Suprapubic skin (tissue), 4 donors: ENCODE measurements at places on chromosomes 5 and 9. TPM values are rescaled to one million over a fixed set of nuclear protein-coding genes. Genes with fewer than 3 reads are reported as not detected.

DNA sequence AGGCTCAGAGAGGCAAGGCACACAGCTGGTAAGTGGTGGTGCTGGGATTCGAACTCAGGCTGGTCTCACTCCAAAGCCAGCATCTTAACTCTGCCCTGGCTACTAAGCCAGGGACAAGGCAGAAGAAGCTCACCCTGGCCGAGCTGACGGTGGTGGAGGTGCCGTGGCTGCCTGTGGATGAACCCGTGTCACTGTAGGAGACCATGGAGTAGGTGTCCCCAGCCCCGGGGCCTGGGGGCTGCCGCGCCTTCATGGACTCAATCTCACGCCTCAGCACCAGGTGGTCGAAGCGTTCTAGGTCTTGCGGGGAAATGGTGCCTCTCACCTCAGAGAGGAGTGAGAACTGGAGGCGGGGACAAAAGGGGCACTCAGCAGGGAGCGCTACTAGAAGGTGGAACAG, 35.4 kb upstream of the AKNA start:
- H3K36me3 ChIP-seq, result peaks cover 4% of the 10 kb centered on the region
- H3K27me3 ChIP-seq, result no peaks in the 10 kb centered on the region
- no peak overlapping the region for H3K27ac ChIP-seq
- H3K4me3 ChIP-seq, result no peak overlapping the region

The PRDM9 gene
- total RNA-seq, result not detected

The DCP2 gene
- total RNA-seq, result 21.3 TPM

DNA sequence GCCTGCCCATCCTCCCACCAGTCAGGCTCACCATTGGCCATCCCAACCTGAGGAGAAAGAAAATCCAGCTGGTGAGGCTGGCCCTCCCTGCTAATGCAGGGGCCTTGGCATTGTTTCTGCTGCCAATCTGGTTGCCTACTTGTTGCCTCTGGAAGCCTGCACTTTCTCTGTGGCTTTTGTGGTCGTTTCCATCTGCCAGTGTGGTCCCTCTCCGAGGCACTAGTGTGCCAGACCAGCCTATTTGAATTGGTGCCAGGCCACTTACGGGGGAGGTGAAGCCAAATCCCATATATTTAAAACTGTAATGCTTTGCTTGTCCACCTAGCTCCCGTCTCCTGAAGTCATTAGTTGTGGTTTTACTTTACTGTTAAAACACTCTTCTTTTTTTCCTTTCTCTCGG, 213.4 kb upstream of the ADAMTSL1 start:
- H3K27ac ChIP-seq, result no peak overlapping the region
- H3K4me1 ChIP-seq, result no peaks in the 10 kb centered on the region
- H3K4me3 ChIP-seq, result no peak overlapping the region
- no peak for DNase-seq
- no peaks in the 10 kb centered on the region for H3K36me3 ChIP-seq

DNA sequence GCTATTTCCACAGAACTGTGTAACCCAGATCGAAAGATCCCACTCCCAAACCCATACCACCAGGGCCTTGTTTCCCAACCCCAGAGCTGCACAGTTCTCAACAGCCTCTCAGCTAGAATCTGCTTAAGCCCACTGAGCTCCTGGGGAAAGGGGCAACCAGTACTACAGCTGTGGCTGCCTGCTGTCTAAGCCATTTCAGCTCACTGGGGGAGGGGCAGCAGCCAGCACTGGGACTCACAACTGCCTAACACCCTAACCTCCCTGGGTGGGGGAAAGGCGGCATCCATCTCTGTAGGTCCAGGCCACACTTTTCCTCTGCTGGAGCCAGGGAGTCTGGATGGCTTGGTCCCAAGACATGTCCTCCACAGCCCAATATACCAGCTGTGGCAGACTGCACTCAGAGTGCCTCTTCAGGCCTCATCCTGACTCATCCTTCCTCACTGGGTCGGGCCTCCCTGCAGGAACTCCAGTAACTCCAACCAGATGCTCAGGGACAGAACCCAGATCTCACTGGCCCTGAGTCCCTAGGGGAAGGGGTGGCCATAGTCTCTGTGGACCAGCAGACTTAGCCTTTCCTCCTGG, 241.4 kb downstream of the HINT1 start:
- H3K4me1 ChIP-seq, result no peaks in the 10 kb centered on the region
- H3K4me3 ChIP-seq, result no peak overlapping the region
- no peaks in the 10 kb centered on the region for H3K36me3 ChIP-seq
- no peak overlapping the region for H3K27ac ChIP-seq
- no peaks in the 10 kb centered on the region for H3K27me3 ChIP-seq

DNA sequence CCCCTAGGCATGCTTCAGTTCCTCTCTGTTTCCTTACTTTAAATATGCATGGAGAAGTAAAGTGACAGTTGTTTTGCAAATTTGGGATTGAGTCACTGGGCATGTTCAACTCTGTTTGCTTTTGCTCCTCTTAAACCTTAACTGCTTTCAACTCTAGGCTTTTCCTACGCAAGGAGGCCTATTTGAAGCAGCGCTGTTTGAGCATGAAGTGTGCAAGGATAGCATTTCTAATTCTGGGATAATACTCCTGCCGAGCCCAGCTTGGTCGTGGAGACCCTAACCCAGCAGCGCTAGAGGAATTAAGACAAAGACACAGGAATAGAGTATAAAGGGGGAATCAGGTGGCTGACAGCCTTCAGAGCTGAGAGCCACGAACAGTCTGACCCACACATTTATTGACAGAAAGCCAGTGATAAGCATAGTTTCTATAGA, 803.4 kb upstream of the CDH10 start:
- H3K4me1 ChIP-seq, result no peaks in the 10 kb centered on the region
- no peaks in the 10 kb centered on the region for H3K27me3 ChIP-seq
- H3K27ac ChIP-seq, result peak overlapping the region; percentile 16
- no peak for DNase-seq

The RNF183 gene
- not detected for total RNA-seq

DNA sequence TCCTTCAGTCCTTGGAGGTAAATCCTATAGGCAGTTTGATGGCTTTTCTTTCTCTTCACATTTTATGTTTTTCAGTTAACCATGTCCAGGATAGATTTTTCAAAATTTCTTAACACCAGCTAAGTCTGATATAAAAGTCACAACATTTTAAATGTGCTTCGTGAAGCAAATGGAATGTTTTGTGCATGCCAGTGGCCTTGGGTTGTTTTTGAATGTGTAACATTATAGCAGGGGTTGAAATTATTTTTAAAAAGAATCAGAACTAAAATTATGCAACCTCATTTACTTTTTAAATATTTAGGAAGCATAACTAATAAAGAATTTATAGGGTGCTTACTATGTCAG, 201.1 kb downstream of the ARHGEF28 start:
- H3K36me3 ChIP-seq, result no peaks in the 10 kb centered on the region
- no peak for DNase-seq
- H3K4me3 ChIP-seq, result no peak overlapping the region

DNA sequence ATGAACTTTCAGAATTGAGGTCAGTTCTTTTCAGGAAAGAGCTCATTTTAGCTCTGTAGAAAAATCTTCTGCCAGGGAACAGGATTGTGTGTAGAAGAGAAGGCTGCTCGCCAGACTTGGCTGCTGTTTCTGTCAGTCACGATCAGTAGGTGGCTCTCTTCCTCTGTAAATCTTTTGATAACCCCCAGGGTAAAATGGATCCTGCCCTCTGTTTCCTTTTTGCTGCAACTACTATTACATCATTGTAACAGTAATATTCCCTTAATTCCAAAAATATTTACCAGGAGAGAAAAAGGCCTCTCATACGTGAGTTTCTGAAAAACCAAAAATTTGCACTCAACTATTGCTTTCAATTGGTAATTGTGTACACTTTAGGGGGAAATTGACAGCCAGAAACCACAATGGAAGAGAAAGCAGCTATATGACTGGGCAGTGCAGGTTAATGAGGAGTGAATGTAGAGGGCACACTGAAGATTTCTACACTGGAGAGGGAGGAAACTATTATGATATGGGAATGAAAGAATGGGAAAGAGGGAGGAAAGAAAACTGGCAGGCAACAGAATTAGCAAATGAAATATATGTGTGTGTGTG, 12.3 kb downstream of the IFNA21 start:
- H3K4me3 ChIP-seq, result no peak overlapping the region
- H3K4me1 ChIP-seq, result peaks cover 3% of the 10 kb centered on the region
- H3K27me3 ChIP-seq, result no peaks in the 10 kb centered on the region
- H3K36me3 ChIP-seq, result no peaks in the 10 kb centered on the region
- no peak for DNase-seq
- no peak overlapping the region for H3K27ac ChIP-seq

DNA sequence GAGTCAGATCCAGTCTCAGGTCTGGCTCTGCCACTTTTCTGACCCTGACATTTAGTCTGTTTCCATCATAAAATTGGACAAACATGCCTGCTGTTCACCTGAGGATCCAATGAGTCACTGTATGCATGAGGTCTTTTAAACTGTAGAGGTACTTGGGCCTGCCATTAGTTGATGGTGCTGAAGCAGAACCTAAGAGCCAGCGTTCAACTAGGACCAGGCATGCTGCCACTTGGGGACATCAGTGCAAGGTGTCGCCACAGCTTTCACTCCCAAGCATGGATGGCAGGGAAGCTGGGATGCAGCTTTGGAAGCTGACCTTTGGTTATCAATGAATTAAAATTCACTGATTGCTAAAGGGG, 37.1 kb downstream of the NEUROG1 start:
- DNase-seq, result no peak
- no peaks in the 10 kb centered on the region for H3K36me3 ChIP-seq
- H3K4me3 ChIP-seq, result no peak overlapping the region
- no peaks in the 10 kb centered on the region for H3K27me3 ChIP-seq
- peaks cover 29% of the 10 kb centered on the region for H3K4me1 ChIP-seq
- no peak overlapping the region for H3K27ac ChIP-seq

DNA sequence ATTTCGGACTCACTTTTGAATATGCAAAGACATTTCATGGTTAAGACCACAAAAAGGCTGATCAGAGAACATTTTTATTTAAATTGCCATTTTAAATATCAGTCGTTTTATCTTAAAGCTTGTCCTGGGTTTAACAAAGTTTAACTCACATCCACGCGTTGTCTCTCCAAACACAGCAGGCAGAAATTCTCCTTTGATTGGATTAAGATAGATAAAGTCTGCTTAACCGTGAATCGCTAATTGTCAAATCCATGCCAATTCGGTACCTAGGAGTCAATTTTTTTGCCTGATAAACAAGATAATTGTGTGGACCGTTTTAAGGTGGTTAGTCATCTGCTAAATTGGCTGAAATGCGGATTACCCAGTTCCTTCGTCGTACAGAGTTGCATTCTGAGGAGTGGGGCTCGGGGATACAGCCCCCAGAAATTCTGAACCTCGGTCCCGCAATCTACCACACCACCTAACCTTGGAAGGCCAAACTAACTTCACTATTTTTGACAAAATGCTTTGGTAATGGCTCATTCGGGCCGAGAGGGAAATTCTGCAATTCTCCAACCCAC, 665 bp upstream of the BTF3 start:
- peak overlapping the region; percentile 89 for H3K4me3 ChIP-seq
- peak overlapping the region; percentile 96 for H3K27ac ChIP-seq
- H3K36me3 ChIP-seq, result peaks cover 11% of the 10 kb centered on the region
- no peaks in the 10 kb centered on the region for H3K27me3 ChIP-seq

- peaks cover 17% of the 10 kb centered on the region for H3K4me1 ChIP-seq
- H3K27ac ChIP-seq, result no peak overlapping the region
- no peaks in the 10 kb centered on the region for H3K36me3 ChIP-seq
- H3K4me3 ChIP-seq, result no peak overlapping the region
- no peak for DNase-seq
These were observed 1.5 kb upstream of the GPRIN1 start for GRCh38 chr5:176611435-176611834.

The C6 gene
- total RNA-seq, result 0.29 TPM

GRCh38 chr9:1747417-1747967, 267.7 kb upstream of the SMARCA2 start:
- H3K27me3 ChIP-seq, result no peaks in the 10 kb centered on the region
- H3K4me1 ChIP-seq, result no peaks in the 10 kb centered on the region
- DNase-seq, result no peak
- H3K27ac ChIP-seq, result no peak overlapping the region
- no peak overlapping the region for H3K4me3 ChIP-seq
